ENCODE measurements at places on chromosomes 3 and 15.

DNA sequence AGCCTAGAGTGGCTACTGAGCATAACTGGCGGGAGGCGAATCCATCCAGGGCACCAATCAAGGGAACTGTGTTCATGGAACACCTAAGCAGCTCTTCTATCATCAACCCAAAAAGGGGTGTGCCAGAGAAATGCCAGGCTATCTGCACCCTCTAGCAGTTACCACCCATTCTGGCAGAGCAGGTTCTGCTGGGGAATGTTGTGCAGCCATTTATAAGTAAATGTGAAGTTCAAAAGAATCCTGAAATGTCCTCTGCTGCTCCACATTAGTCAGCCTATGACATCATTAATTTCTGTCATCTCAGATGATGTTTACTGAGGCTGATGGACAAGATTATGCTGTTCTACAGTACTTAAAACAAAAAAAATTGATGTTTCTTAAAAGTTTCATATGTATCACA, 7.7 kb downstream of the SKIC8 start:
- no peak for DNase-seq

GRCh38 chr15:75669879-75670212, 22.1 kb downstream of the SNX33 start:
- no peak for DNase-seq

DNA sequence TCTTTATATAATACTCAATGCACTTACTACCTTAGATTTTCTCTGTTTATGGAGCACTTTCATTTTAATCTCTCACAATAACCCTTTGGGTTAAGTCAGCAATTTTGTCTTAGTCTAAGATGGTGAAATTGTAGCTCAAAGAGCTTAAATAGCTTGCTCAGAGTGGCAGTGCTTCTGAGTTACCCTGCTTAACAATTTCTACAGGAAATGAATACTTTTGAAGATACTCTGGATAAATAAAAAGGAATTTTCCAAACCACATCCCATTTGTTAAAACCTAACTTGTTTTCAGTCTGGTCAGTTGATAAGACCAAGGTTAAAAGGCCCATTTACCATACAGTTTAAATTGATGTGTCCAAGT, 37.2 kb downstream of the HMG20A start:
- no peak for DNase-seq

- no peak for DNase-seq
Measured at GRCh38 chr3:194333981-194334320, 17.2 kb downstream of the CPN2 start.

DNA sequence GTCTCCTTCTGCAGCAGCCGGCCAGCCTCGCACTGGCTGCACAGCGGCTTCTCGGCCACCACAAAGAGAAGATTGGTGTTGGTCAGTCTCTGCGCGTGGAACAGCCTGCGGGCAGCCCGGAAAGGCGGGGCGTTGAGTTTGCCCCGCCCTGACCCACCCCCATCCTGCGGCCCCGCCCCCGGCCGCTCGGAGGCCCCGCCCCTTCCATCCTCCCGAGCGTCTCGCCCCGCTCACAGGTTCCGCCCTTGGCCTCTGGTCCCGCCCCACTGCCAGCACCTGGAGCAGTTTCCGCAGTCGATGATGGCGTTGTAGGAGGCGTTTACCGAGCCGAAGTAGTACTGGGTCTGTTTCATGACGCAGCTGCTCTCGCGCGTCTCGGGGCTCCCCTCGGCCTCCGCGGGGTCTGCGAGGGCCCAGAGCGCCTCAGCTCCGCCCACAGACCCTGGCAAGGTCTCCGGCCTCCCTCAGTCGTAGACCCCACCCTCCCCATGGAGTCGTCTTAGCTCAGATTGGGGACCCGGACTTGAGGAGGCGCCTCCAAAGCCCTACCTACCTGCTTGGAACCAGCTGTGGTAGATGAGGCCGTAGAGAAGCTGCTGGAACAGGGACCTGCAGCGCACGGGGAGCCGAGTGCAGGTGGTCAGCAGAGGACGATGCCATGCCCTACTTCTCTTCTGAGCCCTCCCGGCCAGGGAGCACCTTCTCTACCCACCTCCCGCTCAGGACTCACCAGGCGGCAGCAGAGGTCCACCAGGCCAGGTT, 5.9 kb upstream of the TMEM115 start:
- no peak for DNase-seq

- no peak for DNase-seq
Measured at GRCh38 chr3:13792051-13792490, 87.8 kb downstream of the WNT7A start.

DNA sequence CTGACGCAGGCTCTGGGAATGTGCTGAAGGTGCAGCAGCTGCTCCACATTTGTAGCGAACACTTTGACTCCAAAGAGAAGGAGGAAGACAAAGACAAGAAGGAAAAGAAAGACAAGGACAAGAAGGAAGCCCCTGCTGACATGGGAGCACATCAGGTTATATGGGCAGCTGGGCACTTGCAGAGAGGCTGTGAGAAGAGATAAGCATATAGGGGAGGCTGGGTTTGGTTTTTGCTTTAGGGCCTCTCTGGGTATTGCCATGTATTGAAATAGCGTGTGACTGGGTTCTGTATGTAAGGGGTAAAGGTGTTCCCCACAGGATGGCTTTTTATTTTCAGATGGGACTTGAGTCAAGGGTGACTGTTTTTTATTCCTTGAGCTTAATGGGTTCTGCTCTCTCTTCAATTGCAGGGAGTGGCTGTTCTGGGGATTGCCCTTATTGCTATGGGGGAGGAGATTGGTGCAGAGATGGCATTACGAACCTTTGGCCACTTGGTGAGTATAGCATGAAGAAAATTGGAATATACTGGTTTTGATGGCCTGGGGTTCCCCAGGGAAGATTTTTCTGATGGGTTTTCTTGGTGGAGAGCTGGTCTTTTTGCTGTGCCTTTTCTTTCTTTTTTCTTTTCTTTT, 7.4 kb downstream of the PSMD2 start:
- DNase-seq: no peak

DNA sequence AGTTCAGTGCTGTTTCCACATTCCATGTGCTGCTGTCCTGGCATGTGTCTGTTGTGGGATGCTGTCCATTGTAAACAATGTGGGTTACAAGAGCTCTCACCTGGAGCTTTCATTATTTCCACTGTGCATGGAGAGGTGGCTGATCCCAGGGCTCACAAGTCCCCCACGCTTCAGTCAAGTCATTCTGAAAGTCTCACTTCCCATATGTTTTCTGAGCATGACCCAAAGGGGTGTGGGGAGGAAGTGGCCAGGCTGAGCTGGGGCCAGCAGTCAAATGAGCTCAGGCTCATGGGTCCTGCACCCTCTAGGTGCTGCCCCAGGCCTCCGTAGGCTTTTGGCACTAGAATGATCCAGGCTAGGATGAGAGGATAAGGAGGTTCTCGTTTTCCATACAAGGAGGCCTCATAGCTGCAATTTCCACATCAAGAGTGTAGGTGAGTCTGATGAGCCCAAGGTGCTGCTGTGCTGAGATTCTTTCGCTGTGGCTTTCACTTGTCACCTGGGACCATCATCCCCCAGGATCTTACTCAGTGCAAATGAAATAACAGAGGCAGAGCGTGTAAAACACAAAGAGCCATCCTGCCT, 22.0 kb downstream of the STARD5 start:
- DNase-seq: no peak

DNA sequence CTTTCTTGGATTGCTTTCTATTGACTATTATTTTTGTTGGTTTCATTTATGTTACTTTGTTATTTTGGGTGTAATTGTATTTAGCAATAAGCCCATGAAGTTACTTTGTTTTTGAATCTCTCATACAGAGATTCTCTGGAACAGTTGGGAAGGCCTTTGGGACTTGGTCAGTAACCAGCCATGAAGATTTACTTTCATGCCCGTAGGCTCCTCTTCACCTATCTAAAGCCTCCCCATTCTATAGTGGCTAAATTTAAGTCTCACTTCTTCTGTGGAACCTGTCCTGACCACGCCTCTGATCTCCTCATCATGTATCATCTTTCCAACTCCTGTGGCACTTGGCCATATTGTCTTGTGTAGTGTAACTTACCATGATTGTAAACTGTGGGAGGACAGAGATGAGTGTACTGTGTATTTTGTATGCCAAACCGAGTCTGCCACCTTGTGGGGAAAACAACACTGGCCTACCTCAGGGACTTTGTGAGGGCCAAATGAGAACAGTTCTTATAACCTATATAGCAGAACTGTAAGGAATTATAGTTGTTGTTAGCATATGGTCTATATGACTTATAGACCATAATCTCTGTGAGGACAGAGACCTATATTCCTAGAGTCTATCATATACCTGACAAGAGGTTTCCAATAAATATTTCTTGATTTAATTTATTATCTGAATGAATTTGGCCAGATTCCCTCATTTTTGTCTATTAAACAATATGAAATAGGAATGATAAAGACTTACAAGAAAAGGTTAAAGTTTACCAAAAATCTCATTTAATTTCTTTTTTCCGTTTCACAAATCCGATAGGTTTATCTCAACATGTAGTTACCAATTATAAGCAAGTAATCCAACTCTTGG, 75.0 kb downstream of the STARD9 start:
- DNase-seq: peak; percentile 63

DNA sequence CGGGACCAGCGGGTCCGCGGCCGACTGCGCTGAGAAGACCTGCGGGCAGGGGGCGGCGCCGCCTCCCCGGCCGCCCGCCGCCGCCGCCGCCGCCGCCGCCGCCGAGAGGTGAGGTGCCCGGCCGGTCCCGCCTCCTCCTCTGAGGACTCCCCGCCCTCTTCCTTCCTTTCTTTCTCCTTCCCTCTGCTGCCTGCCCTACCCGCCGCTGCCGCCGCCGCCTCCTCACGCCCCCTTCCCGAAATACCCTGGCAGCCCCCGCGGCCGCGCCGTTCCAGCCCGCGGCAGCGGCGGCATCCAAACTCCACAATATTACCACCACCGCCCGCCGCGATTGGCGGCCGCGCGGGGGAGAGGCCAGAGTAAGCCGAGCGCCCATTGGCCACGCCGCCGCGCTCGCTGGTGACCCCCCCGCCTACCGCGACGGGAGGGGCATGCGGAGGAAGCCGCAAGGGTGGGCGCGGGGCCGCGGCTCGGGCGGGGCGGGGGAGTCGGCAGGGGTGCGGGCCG, 61.8 kb upstream of the ANKRD28 start:
- DNase-seq: peak; percentile 61

DNA sequence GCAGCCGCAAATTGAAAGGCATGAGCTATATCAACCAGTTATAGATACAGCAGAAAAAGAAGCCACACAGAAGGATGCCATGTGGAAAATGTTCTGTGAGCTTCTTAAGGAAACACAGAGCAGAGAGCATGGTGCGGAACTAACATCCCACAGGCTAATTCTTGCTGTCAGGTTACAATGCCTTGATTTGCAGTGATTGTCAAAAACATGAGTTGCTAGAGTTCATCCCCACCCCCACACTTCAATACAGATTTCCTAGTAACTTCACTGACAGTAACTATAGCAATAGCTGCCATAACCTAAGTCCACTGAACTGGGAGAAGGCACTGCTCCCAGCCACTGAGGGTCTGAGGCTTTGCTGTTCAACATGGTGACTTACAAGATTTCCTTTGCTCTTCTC, 821.6 kb downstream of the SQOR start:
- no peak for DNase-seq

- peak; percentile 43 for DNase-seq
Measured at GRCh38 chr3:13019243-13020095, 53.8 kb downstream of the IQSEC1 start.

DNA sequence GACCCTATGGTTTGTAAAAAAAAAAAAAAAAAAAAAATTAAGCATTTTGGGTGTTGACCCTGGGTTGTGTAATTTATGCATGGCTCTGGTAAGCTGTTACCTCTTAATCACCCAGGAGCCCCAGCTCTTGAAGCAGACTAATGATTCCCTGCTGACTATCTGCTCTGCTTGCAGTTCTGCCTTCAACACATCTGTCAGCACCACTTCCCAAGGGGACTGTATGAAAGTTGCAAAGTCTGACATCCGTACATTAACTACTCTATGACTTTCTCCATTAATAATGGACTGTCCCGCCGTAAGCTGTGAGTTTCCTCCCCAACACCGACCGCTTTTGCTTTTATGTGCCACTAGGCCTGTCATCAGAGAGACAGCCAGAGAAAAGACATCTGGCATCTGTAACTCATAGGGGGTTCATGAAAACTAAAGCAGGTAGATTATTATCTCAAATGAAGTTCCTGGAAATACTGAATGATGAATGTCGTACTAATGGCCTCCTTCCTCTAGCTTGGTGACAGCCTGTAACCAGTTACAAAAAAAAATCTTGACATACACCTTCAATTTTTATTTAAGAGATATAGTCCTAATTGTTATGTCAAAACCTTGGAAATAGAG, 271.5 kb downstream of the IL5RA start:
- DNase-seq: no peak

GRCh38 chr3:58683001-58683458, 16.5 kb upstream of the FAM3D start:
- DNase-seq: no peak

GRCh38 chr15:78397382-78397781, 40.6 kb upstream of the IREB2 start:
- DNase-seq: no peak

DNA sequence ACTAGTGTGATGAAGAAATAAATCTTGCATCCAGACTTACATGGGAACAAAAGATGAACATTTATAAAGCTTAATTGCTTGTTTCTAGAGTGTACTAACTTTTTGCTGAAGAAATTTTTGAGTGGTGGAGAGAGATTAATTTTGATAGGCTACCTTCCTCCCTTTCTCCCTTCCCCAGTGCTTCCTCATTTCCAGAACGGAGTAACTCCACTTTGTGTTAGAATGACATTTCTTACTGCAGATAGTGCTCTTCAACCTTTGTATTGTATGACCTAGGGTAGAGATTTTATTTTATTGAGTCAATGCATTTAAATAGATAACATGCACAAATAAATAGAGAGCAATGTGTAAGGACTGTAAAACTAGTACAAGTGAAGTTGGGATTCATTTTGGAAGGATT, 1.9 kb downstream of the ATP1B3 start:
- no peak for DNase-seq

Data from fibroblast of skin of left biceps (primary cell).